Activated T-cell treated with anti-CD3 and anti-CD28 coated beads for 1 hour (primary cell): ENCODE measurements at places on chromosomes 2 and 18.

DNA sequence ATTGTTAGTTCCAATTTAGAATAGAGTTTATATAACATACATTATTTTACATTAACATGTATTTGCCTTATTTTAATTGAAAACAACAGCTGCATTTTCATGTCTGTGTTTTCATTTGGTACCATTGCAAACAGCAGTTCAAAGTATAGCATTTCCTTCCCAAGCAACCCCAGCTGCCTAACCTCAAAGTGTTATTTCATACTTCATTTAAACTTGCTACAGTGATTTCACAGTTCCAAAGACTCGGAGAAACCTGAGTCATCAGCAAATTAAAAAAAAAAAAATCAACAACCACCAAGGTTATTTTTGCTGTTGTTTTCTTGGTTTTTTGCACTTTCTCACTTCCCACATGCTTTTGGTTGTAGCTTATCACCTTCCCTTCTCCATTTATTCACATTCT lies 236.5 kb upstream of the SPHKAP start:
- no peak for DNase-seq

DNA sequence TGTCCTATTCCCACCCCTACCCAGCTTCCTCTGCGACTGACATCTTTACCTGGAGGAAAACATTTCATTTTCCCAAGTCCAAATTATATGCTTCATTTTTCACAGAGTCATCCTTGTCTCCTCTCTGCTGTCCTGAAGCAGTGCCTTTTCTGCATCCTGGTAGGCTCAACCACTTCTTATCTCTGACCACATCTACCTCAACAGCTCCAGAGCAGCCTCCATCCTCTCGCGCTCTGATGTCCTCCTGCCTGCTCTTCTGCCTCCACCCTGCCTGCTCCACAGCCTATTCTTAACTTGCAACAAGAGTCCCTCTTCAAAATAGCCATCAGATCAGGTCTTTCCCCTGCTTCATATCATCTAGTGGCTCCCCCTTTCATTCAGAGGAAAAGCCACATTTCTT lies 457.1 kb downstream of the PARD3B start:
- no peak for DNase-seq

GRCh38 chr2:42513252-42513918 lies 19.6 kb upstream of the KCNG3 start:
- no peak for DNase-seq

DNA sequence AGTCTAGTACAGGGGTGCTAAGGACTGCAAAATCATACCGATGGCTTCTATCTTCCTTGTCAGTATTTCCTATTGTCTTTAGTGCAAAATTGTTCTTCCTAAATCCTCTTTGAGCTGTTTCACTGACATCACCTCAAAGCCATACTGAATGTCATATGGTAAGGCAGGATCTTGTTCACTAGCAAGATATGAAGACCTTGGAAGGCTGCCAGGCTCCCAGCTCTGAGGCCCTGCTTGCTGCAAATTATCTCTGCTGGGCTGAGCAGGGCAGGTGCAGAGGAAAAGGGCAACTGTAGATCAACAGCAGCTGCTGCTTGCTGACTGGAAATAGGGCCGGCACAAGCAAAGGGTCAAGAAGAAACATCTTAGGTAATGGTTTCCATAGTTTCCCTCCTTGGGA lies 58.2 kb downstream of the PMAIP1 start:
- no peak for DNase-seq

- DNase-seq: no peak
These were observed 1.2 kb upstream of the TNS1 start for GRCh38 chr2:218003981-218004419.

- no peak for DNase-seq
These were observed 734.8 kb upstream of the NXPH2 start for GRCh38 chr2:139514951-139515350.

- no peak for DNase-seq
These were observed 233.4 kb upstream of the GALNT5 start for GRCh38 chr2:157024129-157024528.

DNA sequence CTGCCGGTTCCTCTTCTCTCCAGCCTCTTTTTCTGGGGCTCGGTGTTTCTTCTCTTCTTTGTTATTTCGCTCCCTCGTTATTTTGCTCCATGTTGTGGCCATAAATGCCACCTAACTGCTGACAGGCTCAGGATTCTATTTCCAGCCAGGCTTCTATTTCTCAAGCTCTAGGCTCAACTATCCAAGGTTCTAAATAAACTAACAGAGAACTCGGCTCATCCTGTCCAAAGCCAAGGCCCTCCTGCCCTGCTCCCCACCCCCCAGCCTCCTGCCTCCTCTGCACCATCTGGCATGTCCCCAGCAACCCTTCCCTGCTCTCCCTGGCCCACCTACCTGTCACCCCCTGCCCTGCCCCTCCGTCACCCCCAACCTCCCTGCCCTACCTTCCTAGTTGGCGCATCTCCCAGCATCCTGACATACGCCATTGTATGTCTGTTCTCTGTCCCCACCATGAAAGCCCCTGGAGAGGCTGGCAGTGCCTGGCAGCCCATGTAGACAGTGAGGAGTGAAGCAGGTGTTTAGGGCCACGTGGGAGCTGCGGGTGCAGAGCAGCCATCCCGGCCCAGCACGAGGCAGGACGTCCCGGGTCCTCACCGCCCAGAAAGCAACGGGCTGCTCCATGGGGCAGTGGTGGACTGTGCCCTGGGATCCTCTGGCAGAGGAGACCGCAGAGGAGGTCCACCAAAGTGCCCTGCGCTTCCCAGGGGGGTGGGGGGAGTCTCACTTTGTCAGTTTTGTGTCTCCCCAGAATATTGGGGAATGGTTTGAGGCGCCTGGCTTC lies 186.9 kb downstream of the TWIST2 start:
- DNase-seq: no peak

DNA sequence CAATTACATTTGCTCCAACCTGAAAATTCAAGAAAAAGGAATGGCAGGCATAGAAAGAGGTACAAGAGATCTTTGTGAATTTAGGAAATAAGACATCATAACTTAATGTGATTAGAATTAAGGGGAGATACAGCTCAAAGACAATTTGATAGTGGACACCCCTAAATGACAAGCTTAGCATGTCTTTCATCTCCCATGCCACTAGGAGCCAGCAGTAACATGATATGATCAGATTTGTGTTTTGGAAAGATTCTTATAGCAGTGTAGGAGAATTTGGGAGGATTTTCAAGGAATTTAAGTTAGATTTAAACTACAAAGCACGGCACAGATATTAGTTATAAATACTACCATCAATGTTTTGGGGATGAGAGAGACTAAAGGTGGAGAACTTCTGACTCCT lies 340.8 kb downstream of the RDH14 start:
- no peak for DNase-seq

- no peak for DNase-seq
These were observed 4.1 kb downstream of the MYCN start for GRCh38 chr2:15944325-15945017.

DNA sequence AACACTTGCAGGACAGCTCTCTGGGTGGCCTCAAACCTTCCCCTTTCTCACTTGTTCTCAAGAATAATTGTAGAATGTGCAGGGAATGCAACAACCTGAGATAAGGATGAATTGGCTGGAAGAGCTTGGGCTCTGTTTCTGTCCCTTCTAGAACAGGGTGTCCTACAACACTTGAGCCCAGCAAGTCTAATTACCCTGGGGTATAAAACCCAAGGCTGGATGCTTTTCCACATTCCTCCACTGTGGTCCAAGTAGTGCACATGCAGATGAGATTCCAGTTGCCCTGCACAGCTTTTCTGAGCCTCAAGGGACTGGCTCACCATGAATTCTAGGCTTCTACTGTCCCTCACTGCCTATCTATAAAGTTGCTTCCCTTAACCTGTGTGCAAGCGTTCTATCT lies 140.8 kb upstream of the SPATS2L start:
- no peak for DNase-seq

GRCh38 chr18:11121443-11121849 lies 27.9 kb downstream of the PIEZO2 start:
- no peak for DNase-seq

DNA sequence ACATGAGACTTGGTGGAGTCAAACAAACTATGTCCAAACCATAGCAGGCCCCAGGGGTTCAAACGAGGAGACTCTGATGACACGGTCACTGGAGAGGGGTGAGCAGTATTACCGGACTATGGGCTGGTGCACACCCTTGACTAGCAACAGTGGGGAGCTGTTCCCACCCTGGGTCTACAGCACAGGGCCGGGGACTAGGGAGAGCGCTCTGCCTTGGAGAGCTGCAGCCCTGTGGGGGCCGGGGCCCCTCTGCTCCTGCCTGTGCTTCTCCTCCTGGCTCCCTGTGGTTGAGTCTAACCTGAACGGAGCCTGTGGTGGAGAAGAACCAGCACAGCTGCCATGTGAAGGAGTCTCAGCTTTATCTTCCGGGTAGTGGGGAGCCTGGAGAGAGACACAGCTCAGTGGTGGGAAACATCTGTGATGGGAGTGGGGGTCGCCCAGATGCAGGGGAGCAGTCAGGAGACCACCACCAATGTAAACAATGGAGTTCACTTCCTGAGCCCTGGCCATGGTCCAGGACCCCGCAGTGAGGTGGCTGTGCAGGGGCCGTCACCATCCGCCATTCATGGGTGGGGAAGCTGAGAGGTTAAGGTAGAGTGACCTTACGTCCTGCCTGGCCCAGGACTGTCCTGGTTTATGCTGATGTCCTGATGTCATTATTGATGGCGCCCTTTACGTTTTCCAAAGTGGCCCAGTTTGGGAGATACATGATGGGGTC lies 195.7 kb upstream of the TWIST2 start:
- no peak for DNase-seq

DNA sequence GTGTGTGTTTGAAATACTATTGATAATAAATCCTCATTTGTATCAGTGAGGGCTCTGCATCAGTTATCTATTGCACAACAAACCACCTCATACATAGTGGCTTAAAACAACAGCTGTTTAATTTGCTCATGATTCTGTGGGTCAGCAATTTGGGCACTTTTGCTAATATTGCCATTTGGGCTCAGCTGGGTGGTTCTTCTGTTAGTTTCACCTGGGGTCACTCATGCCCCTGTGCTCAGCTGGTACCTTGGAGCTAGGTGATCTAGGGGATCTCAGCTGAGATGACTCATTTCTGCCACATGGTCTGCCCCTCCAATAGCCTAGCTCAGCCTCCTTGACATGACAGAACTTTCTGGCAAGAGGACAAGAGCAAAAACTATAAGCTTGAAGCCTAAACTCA lies 126.3 kb downstream of the LYPD6B start:
- DNase-seq: no peak

- no peak for DNase-seq
These were observed 290.8 kb upstream of the CHAC2 start for GRCh38 chr2:53476834-53477233.

GRCh38 chr2:171807119-171807518 lies 86.9 kb downstream of the SLC25A12 start:
- DNase-seq: no peak

DNA sequence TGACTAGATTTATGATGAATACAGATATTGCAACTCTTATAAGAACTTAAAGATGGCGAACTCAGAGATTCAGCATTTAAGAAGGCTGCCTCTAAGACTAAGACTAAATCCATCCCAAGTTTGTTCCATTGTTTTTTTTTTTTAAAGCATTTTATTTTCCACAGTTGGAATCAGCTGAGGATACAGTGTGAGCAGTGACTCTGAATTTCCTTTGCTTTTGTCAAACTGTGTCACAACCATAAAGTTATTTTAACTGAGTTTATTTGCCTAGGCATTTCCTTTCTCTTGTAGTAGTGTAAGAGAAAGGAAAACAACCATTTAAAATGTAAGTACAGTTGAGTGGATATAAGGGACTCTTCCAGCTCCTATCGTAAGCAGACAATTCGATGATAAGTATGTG lies 63.9 kb downstream of the ZEB2 start:
- no peak for DNase-seq

DNA sequence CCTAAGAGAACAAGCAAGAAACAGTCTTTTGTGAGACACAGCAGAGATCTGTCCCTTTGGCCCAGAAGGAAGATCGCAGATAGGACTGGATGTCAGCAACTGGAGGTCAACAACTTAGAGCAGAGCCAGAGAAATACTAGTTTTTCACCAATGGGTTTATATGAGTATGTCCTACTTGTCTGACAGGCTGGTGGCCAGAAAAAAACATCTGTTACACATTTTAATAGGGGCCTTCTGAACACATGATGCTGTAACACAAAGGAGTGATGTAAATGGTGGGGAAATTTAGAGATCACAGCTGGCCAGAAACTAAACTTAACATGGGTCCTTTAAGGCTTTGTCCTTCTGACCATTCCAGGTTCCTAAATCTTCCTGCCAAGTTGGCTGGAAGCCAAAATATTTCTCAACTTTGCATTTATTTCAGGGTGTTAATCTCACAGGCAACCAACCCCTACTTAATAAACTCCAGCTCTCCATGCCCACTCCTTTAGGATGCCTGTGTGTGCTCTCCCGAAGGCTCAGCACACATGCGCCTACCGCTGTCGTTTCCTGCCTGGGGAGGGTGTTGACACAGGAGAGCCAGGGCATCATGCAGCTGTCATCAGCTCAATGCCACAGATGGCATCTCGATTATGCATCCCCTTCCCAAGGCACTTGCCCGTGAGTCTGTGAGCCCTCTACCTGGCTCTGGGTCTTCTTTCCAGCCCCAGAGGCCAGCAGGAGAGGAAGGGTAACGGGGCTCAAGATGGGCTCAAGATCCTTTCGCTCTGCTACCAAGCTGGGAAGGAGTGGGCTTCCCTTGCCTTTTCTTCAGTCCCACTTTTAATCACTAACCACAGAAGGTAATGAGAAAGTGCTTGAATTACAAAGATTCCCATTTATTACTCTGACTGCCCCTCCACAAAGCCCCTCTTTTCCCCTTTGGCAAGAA lies 252.5 kb downstream of the ETAA1 start:
- DNase-seq: no peak

DNA sequence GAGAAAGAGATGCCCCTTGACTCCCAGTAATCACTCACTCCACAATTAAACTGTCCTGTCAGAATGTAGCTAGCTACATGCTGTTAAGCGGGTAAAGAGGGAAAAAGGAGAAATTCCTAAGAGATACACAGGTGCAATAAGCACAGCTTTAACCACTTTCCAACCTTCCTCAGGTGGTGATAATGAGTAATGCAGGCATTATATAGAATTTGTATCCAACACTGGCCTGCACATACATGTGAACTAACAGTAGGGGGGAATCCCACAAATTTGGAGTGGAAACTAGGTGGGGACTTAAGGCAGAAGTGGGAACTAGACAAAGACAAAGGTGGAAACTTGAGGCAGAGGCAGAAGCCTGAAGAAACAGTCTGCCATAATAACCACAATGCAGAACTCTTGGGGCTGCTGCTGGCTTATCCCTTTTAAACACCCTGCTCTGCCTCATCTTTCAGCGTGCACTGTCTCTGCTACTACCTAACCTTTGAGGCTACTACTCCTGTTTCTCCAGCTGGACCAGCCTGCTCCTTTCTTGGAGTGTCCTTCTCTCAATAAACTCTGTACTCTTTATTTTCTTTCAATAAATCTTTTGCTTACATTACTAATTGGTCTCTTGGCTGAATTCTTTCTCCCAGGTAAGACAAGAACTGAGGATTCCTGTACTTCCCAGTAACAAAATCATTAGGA lies 259.7 kb downstream of the PDE11A start:
- no peak for DNase-seq

GRCh38 chr2:193141-193671 lies 70.6 kb downstream of the SH3YL1 start:
- no peak for DNase-seq
